Endothelial cell of umbilical vein (primary cell): ENCODE measurements at places on chromosomes 16 and 17. TPM values are rescaled to one million over a fixed set of nuclear protein-coding genes. Genes with fewer than 3 reads are reported as not detected.

DNA sequence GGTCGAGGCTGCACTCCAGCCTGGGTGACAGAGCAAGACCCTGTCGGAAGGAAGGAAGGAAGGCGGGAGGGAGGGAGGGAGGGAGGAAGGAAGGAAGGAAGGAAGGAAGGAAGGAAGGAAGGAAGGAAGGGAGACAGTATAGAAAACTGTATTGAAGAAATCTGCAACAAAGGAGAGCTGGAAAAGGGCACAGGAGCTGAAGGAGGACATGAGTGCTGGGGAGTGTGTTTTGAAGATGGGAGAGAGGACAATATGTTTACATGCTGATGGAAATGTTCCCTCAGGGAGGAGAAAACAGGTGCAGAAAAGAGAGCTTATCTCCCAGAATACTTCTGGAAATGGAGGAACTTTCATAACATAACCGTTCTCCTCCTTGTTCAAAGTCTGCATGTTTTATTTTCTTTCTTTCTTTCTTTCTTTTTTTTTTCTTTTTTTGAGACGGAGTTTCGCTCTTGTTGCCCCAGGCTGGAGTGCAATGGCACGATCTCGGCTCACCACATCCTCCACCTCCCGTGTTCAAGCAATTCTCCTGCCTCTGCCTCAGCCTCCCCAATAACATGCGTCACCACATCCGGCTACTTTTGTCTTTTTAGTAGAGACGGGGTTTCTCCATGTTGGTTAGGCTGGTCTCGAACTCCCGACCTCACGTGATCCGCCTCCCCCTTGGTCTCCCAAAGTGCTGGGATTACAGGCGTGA, 2.7 kb upstream of the HAP1 start:
- DNase-seq = no peak

DNA sequence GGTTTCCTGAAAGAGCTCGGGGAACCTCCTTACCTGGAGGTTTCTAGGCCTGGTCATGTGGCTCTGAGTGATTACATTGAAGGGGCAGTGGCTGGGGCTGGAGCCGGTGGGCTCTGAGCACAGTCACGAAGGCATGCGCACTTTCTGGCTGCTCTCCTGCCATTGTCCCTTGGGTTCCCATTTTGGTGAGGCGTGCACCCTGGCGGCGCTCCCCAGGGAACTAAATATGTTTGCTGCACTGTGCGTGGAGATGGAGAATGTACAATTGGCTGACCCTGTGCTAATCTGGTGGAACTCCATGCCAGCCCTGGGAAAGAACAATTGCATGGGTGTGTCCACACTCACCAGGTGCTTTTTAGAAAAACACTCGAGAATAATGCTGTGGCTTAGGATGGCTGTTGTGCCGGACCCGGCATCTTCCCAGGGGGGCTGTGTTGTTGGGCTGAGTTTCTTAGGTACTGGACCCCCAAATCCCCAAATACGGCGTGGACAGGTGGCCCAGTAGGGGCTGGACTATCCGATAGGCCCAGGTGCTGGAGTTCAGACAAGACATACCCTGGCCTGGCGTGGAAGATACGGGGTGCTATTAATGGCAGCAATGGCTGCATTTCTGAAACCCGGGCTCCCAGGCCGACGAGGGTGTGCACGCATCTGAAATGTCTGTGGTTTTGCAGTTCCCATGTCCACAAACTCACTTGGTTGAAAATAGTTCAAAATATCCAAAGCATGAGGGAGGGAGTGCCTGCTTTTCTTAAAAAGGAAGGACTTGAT, 230.5 kb downstream of the SEC14L1 start:
- no peak for DNase-seq

IRX5 gene
- total RNA-seq = not detected in 2 replicates

MGAT5B gene
- total RNA-seq = 2.1 and 2.3 TPM in 2 replicates

TAC4 gene
- not detected in 2 replicates for total RNA-seq
